Sigmoid colon (tissue), 7 donors: ENCODE measurements at places on chromosomes 3 and 15. TPM values are rescaled to one million over a fixed set of nuclear protein-coding genes. Genes with fewer than 3 reads are reported as not detected.

RASL12 gene
- 102 TPM for total RNA-seq

DNA sequence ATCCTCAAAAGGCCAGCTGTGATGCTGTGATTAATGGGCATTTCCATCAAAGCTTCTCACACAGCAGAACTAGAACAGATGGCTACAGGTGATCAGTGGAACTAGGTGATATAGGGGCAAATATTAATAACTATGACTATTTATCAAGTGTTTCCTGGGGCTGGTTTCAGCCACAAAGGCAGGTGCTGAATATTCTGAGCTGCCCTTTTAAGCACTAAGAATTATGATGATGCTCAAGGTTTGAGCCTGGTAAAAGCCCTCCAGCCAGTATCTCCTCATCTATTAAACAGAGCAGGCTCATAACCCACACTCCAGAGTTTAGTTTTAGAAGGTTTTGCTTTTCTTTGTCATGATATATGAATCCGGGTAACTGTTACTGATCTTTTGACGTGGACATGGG is 129.5 kb upstream of the ACP3 start:
- DNase-seq: no peak

SCN5A gene
- total RNA-seq: 0.71 TPM

GRCh38 chr15:80141916-80142598 is 10.7 kb upstream of the FAH start:
- DNase-seq: no peak

NRROS gene
- 6.1 TPM for total RNA-seq

ALDH1A2 gene
- 4.9 TPM for total RNA-seq

CD200R1L gene
- not detected for total RNA-seq

DNA sequence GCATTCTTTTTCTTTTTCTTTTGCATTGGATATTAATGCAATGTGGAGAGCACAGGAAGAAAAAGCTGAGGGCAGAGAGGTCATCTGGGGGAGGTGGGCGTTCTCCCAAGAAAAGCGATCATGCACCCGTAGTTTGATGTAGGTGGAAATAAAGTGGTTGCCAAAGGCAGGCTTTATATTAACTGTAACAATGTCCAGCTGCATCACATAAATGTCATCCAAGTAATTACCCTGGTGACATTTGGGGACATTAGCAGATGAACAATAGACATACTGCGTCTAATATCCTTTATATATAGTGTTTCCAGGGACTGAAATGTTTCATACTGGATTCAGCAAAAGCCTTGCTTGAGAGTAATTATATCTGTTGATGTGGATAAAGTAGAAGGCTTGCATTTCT is 135.5 kb downstream of the CNTN6 start:
- no peak for DNase-seq

SLC24A5 gene
- total RNA-seq: not detected

DNA sequence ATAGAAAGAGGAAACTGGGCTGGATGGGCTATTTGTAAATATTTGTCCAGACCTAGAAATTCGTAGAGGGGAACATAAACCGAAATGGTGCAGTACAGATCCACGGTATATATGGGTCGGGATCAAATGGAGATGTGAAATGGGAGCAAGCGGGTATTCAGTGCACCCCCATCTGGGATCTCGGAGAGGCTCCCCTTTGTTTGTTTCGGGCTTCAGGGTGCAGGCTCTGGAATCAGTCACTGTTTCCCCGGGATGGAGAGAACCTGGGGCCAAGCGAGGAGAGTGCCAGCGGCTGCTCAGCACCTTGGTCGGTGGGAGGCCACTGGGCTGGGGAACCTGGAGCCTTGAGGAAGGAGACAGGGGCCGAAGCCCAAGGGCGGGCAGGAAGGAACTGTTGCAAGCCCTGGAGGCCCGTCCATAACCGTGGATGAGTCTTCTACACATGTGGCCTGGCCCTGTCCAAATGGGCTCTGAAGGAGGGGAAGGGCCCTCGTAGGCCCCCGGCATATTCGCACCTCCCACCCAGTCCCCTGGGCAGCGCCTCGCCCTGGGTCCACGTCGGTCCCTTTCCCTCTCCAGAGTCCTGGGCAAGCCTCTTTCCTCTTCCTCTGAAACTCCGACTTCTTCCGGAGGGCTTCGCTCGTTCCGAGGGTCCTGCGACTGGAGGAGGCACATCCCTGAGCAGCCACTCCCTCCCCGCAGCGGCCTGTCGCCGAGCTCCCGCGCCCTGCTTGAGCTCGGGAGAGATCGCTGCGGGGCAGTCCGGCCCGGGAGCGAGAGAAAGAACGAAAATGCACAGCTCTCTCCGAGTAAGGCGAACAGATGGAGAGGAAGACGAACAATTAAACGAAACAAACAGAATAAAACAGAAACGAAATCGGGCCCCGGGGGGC is 3.0 kb downstream of the ISL2 start:
- no peak for DNase-seq

GRCh38 chr3:24562895-24563294 is 68.2 kb upstream of the THRB start:
- DNase-seq: no peak

DNA sequence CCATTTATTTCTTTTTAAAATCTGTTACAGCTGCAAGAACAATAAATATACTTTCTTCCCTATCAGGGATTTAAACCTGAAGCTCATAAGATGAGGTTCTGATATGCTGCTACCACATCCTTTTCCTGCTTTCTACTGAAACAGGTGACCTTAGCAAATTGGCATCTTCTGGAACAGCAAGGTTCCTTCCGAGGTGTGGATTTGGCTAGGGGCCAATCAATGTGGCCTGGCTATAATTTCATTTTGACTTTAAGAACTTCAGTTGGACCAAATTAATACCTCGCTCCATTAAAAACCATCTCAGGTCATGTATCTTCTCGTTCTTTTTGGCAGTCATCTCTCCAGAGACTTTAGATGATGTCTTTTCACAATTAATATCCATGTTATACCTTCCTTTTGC is 53.4 kb upstream of the C3orf80 start:
- DNase-seq: no peak

DNA sequence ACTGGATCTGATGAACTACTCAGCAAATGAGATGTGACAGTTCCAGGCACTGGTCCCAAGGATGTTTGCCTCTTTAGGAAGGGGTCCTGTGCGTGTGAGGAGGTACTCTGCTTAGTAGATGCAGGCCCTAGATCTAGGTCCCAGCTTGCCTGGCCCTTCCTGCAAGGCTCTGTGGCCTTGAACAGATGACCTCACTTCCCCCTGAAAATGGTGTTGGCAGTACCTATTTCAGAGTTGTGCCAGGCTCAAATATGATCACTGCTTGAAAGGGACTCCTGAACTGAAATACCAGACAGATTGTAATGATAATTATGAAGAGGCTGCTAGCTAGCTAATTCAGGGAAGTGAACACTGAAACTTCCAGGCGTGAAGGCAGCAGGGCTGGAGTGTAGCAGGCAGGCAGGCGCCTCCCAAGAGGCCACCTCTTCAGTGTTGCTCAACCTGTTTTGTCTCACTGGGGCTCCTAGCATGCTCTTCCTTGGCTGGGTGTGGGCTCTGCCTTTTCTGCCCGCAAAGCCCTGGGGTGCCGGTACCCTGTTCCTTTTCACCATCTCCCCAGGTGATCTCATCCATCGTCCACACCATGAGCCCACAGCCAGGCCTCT is 24.1 kb upstream of the CPNE9 start:
- DNase-seq: no peak

DNA sequence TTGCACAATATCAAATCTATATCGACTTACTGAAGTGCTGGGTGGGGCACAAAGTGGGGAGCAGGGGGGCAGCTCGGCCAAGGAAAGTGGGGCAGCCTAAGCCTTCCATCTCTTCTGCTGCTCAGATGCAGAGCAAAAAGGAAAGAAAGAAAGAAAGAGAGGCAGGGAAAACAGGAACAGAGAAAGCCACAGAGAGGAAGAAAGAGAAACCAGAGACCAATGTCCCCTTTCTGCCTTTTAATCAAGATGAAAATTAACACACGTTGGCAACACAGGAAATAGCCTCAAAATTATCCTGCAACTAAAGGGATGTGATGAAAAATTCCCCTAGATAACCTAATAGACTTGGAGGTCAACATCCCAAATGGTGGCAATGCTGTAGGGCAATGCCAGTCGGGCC is 72.2 kb upstream of the RAD18 start:
- DNase-seq: no peak

GRCh38 chr3:59565125-59565524 is 515.3 kb upstream of the CFAP20DC start:
- DNase-seq: no peak

DNA sequence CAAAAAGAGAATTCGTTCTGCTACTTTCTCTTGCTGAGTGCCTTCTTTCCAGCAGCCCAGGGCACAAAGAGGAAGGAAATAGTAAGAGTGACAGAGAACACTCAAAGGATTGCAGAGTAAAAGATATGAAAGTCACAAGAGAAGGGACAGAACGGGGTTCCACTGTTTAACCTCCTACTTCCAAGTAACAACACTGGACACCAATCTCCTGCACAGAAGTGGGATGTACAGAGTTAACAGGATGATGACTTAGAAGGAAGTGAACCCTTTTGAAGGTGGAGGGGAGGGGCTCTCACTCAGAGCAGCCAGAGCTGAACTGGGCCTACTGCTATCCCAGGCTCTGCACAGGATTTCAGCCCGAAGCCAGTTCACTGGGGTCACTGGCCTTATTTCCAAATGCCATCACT is 130.1 kb upstream of the PRICKLE2 start:
- DNase-seq: no peak

P3H2 gene
- total RNA-seq: 41.7 TPM

DNA sequence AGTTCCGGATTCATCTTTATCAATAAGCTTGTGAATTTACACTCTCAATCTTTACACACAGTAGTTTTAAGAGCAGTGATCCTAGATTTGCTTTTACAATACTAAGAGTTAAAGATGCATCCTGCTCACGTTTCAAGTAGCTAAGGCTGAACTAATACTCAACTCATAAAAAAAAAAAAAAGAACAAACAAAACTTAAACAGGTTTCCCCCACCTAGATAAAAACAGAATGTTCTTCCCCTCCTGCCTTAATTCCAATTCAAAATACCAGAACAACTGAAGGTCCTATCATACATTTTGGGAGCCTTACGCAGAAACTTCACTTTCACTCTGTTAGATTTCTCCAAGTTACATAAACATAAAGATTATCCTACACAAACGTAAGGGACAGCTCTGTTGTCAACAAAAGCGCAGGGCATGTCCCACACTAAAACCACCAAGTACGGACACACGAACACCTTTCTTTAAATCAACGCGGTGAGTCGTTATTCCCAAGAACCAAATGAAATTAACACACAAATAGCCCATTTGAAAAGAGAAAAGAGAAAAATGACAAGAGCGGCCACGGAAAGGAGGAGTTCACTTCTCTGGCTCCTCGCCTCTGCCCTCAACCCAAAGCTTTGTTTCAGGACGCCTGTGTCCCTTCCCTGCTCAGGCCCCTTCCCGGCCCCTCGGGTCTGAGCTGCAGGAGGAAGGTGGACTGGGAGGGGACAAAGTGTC is 941 bp downstream of the CBLB start:
- DNase-seq: no peak

CHRFAM7A gene
- 0.68 TPM for total RNA-seq

ARL14 gene
- not detected for total RNA-seq

- DNase-seq: no peak
Observed at GRCh38 chr3:193908181-193908744, 227.7 kb upstream of the HES1 start.

DNA sequence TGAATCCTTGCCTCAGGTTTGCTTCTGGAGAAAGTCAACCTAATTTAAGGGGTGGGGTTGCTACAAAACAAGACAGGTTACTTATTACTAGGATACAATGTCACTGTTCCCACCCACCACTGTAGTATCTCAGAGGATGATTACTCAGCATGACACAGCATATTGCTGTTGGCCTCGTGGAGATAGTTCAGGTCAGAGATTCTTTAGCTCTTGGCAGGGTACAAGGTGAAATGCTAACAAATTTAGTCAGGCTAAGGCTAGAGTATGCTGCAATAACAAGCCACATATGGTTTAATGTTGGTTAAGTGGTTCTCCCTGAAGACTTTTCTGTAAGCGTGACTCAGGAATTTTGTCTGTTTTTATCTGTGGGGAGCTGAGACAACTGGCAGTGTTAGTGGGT is 161.8 kb downstream of the EDEM1 start:
- no peak for DNase-seq

CD86 gene
- total RNA-seq: 3.9 TPM

- DNase-seq: peak; percentile 64
Observed at GRCh38 chr15:48285329-48286214, 45.7 kb upstream of the DUT start.

DNA sequence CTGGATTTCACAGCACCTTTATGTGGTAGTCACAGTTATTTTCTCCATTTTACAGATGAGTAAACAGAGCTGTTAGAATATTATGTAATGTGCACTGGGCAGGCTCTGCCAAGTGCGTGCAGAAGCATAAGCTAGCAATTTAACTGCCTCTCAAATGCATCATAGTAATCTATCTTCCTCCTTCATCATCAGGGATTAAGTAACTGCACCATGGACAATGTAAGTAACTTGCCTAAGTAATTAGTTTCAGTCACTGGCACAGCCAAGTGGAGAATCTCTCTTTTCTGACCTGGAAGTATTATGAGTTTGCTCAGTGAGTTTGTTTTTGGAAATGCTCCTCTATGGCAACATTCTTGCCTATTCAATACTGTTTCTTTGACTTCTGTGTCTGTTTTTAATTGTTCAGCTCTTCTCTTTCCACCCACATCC is 260.5 kb downstream of the PTPRG start:
- DNase-seq: peak; percentile 73

DNA sequence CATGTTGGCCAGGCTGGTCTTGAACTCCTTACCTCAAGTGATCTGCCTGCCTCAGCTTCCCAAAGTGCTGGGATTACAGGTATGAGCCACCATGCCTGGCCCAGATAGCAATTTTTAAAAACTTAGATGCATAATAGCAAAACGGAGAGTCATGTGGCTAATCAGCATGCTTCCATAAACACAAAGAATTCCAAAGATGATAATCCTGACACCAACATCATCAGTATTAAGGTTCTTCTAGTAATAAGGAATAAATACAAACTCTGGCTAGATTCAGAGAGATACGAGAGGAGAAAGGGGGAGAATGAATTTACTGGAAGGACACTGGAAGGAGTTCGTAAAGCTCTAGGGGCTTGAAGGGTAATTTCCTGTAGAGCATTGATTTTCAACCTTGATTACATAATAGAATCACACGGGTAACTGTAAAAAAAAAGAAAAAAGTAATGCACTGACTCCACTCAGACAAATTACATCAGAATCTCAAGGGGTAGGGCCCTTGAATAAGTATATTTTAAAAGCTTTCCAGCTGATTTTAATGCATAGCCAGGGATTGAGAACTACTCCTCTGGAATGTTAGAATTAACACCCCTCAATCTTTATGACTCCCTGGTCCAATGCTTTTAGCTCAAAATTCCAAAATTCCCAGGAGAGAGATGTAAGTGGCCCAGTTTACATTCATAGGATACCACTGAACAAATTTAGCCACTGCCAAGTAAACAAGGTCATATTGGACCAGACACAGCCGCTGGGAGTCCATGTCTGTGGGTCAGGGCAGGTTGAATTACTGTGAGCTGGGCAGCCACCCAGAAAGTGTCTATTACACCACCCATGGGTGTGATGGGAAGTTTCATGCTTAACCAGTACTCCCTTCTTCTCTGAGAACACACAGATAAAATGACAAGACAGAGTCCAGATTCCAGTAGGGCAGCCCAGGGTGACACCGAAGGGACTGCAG is 243.9 kb downstream of the TBL1XR1 start:
- DNase-seq: peak; percentile 86
